ENCODE measurements at places on chromosomes 3 and 15. TPM values are rescaled to one million over a fixed set of nuclear protein-coding genes. Genes with fewer than 3 reads are reported as not detected.

DNA sequence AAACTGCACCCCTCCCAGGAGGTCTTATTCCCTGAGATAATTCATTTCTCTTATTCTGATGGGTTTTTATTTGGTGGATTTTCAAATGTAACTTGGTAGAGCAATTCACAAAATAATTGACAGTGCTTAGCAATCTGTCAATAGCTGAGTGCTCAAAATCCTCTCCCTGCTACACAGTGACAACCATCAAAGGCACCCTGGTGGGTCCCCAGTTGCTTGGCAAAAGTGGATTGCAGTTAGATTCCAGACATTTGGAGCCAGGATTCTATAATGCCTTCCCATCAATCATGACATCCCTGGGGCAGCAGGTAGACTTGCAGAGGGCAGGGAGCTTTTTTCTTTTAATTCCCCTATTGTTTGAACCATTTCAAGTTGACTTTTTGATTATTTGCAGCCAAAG lies 59.0 kb downstream of the FHIT start:
- no peak for DNase-seq

DNA sequence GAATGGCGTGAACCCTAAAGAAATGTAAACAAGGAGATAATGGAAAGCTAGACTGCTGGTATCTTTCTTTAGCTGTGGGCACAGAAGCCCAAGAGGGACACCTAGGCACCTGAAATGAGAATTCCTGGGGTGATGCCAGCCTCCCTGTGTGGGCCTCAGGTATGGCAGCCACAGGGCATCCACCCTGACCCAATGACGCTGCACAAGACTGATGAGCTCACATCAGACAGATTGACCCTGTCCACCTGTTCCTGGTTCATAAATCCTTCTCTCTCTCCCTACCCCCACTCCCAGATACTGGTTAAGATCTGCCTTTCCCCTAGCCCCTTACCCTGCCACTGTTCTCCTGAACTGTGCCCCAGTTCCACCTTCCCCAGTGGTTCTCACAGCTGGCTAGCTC lies 1.5 kb downstream of the GLB1 start:
- DNase-seq, result no peak

DNA sequence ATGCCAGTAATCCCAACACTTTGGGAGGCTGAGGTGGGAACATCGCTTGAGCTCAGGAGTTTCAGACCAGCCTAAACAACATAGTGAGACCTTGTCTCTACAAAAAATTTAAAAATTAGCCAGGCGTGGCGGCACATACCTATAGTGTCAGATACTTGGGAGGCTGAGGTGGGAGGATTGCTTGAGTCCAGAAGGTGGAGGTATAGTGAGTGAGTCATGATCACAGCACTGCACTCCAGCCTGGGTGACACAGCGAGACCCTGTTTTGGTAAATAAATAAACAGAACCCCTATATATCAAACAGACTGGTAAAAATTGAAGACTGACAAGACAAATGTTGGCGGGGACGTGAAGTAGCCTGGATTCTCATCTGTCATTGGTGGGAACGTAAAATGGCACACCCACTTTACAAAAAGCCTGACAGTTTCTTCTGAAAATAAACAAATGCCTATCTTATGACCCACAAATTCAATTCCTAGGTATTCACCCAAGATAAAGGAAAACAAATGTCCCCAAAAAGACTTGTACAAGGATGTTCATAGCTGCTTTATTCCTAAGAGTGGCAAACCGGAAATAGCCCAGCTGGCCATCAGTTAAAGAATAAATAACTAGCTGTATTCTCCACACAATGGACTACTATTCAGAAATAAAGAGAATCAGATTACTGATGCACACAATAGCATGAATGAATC lies 47.0 kb upstream of the GK5 start:
- DNase-seq, result no peak

- no peak for DNase-seq
Observed at GRCh38 chr3:184539801-184540435, 21.7 kb upstream of the EPHB3 start.

GRCh38 chr3:178422406-178422805 lies 113.8 kb upstream of the KCNMB2 start:
- no peak for DNase-seq

The ZFAND6 gene
- 51.3 TPM for total RNA-seq

Measured in HCT116 (cell line).